ENCODE measurements at places on chromosomes 12 and 14. TPM values are rescaled to one million over a fixed set of nuclear protein-coding genes. Genes with fewer than 3 reads are reported as not detected.

CD4 gene
- 26.3 TPM for total RNA-seq

HOXC13 gene
- 1.1 TPM for total RNA-seq

IGF1 gene
- total RNA-seq = 354 TPM

SELPLG gene
- 4.3 TPM for total RNA-seq

SMOC1 gene
- 33.5 TPM for total RNA-seq

DAD1 gene
- 356 TPM for total RNA-seq

IL31 gene
- not detected for total RNA-seq

ATL1 gene
- 5.3 TPM for total RNA-seq

OSBPL8 gene
- 88.7 TPM for total RNA-seq

AQP2 gene
- total RNA-seq = not detected

KLHL33 gene
- 0.51 TPM for total RNA-seq

Measured in subcutaneous adipose tissue (tissue), 4 donors.